Immature natural killer cell (primary cell): ENCODE measurements at places on chromosomes 16 and 17.

GRCh38 chr16:79928142-79928873 lies 327.8 kb upstream of the MAF start:
- no peak overlapping the region for H3K4me3 ChIP-seq
- no peaks in the 10 kb centered on the region for H3K36me3 ChIP-seq
- peaks cover 3% of the 10 kb centered on the region for H3K27me3 ChIP-seq
- H3K27ac ChIP-seq = no peak overlapping the region
- H3K4me1 ChIP-seq = no peaks in the 10 kb centered on the region
- DNase-seq = no peak

GRCh38 chr17:42286411-42287221 lies 1.7 kb upstream of the STAT5A start:
- peak overlapping the region; percentile 89 for H3K27ac ChIP-seq
- H3K27me3 ChIP-seq = peaks cover 2% of the 10 kb centered on the region
- H3K4me3 ChIP-seq = peak overlapping the region; percentile 86
- no peaks in the 10 kb centered on the region for H3K36me3 ChIP-seq
- DNase-seq = no peak

GRCh38 chr17:78774956-78775571 lies 7.0 kb downstream of the CYTH1 start:
- peak overlapping the region; percentile 87 for H3K4me3 ChIP-seq
- peaks cover 81% of the 10 kb centered on the region for H3K4me1 ChIP-seq
- H3K27me3 ChIP-seq = peaks cover 2% of the 10 kb centered on the region
- DNase-seq = peak; percentile 75
- H3K27ac ChIP-seq = peak overlapping the region; percentile 99

DNA sequence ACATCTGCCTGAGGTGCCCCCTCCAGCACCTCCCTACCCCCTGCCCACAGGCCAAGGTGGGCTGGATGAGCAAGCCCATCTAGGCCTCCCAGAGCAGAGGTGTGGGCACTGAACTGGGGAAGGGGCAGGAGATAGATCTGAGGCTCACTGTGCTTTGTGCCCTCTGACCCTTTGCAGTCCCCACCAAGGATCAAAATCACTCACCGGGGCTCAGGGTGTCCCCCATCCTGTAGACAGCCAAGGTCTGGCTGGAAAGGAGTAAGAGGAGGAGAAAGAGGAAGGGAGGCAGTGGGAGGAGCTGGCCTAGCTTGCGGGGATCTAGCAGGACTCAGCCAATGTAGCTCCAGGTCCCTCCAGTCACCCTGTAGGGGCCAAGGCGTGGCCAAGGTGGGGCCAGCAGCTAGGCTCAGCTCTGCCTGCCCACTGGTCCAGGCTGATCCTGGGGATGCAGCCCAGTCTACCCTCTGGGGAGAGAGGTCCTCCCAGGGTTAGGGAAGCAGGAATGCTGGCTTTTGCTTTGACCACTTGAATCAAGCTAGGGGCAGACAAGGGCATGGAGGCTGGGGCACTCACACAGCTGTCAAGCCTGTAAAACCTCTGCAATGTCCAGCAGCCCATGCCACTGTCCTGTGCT lies 1.8 kb downstream of the SLC12A4 start:
- peak overlapping the region; percentile 96 for H3K4me3 ChIP-seq
- H3K27ac ChIP-seq = peak overlapping the region; percentile 91
- peaks cover 5% of the 10 kb centered on the region for H3K27me3 ChIP-seq
